ENCODE measurements at places on chromosomes 4 and X. TPM values are rescaled to one million over a fixed set of nuclear protein-coding genes. Genes with fewer than 3 reads are reported as not detected.

GRCh38 chrX:104135677-104136076, 21.1 kb downstream of the SLC25A53 start:
- H3K27me3 ChIP-seq, result peaks cover 2% of the 10 kb centered on the region
- DNase-seq, result no peak
- H3K27ac ChIP-seq, result no peak overlapping the region
- no peaks in the 10 kb centered on the region for H3K36me3 ChIP-seq

GRCh38 chr4:10130178-10130888, 13.7 kb upstream of the WDR1 start:
- no peak overlapping the region for H3K27ac ChIP-seq
- DNase-seq, result no peak
- peaks cover 12% of the 10 kb centered on the region for H3K4me1 ChIP-seq
- H3K4me3 ChIP-seq, result no peak overlapping the region

DNA sequence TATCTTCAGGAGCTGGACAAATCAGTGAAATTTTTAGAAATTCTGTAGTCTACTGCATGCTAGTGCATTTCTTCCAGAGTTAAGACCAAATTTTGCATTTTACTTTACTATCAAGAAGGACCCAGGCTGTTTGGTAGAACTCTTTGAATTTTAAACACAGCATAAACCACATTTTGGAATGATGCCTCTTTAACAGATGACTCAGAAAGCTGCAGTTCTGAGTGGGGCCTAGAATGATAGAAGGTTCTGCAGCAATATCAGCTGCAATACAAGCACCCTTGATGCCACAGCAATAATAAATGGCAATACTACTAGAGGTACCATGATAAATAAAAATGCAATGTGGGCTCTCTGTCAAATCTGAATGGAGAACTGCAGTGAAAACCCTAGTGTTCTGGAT, 198.7 kb downstream of the TMA16 start:
- no peaks in the 10 kb centered on the region for H3K27me3 ChIP-seq
- no peaks in the 10 kb centered on the region for H3K36me3 ChIP-seq
- H3K4me3 ChIP-seq, result no peak overlapping the region
- peaks cover 2% of the 10 kb centered on the region for H3K4me1 ChIP-seq

DNA sequence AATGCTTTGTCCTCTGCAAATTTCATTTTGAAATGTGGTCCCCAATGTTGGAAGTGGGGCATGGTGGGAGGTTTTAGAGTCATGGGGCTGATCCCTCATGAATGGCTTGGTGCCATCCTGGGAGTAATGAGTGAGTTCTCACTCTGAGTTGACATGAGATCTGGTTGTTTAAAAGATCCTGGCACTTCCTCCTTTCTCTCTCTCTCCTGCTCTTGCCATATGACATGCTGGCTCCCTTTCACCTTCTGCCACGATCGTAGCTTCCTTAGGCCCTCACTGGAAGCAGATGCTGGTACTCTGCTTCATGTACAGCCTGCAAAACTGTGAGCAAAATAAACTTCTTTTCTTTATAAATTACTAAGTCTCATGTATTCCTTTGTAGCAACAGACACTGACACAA, 262.0 kb downstream of the IL15 start:
- no peak for DNase-seq
- H3K4me3 ChIP-seq, result no peak overlapping the region
- peak overlapping the region; percentile 60 for H3K27ac ChIP-seq
- peaks cover 1% of the 10 kb centered on the region for H3K27me3 ChIP-seq
- H3K36me3 ChIP-seq, result no peaks in the 10 kb centered on the region

DNA sequence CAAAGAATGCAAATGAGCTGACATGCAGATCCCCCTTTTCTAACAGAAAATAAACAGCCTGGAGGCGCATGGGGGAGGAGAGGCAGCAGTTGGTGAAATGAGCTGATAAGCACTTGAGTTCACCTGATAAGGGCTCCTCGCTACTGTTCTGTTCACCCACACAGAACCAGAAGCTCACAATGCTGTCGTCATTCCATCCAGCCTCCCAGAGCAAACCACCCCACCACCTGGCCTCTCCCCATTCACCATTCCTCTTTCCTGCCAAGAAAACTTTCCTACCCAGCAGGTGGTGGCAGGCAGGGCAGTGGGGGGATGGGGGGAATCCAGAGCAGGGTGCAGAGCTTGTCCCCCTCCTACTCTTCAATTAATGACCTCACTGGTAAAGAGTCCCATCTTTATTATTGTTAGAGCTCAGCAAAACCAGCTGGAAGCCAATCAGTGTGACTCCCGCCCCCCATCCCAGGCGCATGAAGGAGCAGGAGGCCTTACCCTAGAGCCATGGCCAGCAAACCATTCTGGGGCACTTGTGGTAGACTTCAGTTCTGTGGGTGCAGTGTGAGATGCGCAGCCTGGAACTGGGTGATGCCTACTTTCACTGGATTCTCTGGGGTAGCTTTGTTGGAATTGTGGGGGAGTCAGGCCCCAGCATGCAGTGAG, 350.3 kb downstream of the ZIC3 start:
- no peaks in the 10 kb centered on the region for H3K36me3 ChIP-seq
- H3K27ac ChIP-seq, result peak overlapping the region; percentile 94
- no peak overlapping the region for H3K4me3 ChIP-seq
- peaks cover 13% of the 10 kb centered on the region for H3K4me1 ChIP-seq

DNA sequence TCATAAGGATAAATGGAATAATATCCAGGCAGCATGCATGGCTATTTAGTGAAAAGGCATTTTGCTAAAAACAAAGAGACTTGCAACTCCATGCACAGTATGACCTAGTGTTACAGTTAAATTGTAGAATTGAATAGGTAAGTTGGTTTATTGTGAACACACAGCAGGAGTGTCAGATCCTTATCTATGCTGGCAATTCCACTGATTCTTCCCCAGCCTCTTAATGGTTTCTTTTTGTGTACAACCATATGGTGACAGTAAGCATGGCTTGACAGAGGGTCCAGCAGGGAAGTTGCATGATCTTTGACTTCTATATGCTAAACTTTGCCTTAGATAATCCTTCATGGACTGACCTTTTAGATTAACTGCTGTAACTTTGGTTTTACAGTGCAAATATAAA, 936.6 kb upstream of the EPHA5 start:
- no peak for DNase-seq
- no peaks in the 10 kb centered on the region for H3K36me3 ChIP-seq
- H3K4me1 ChIP-seq, result peaks cover 19% of the 10 kb centered on the region

GRCh38 chr4:165970703-165971420, 97.8 kb downstream of the TLL1 start:
- H3K4me1 ChIP-seq, result no peaks in the 10 kb centered on the region
- H3K36me3 ChIP-seq, result peaks cover 10% of the 10 kb centered on the region
- H3K27ac ChIP-seq, result no peak overlapping the region
- H3K27me3 ChIP-seq, result no peaks in the 10 kb centered on the region
- no peak for DNase-seq

- peaks cover 19% of the 10 kb centered on the region for H3K36me3 ChIP-seq
- peaks cover 6% of the 10 kb centered on the region for H3K27me3 ChIP-seq
- H3K4me3 ChIP-seq, result no peak overlapping the region
Measured at GRCh38 chr4:145830699-145831098, 107.9 kb downstream of the ZNF827 start.

GRCh38 chr4:105619188-105619931, 66.9 kb downstream of the ARHGEF38 start:
- no peak for DNase-seq
- H3K4me3 ChIP-seq, result no peak overlapping the region
- no peaks in the 10 kb centered on the region for H3K27me3 ChIP-seq
- H3K27ac ChIP-seq, result no peak overlapping the region

Gene PDLIM3
- 262 TPM for total RNA-seq

Gene NAA11
- total RNA-seq, result not detected
